ENCODE measurements at places on chromosomes 4 and X. TPM values are rescaled to one million over a fixed set of nuclear protein-coding genes. Genes with fewer than 3 reads are reported as not detected.

The PABPC4L gene
- 0.72 TPM for total RNA-seq

The PRDM5 gene
- 3.8 TPM for total RNA-seq

The EGFL6 gene
- not detected for total RNA-seq

The ZNF732 gene
- 0.36 TPM for total RNA-seq

The SRPX2 gene
- total RNA-seq, result 115 TPM

The UCHL1 gene
- 464 TPM for total RNA-seq

The TCEAL8 gene
- total RNA-seq, result 82.9 TPM

The TEC gene
- total RNA-seq, result 0.16 TPM

The C4orf36 gene
- total RNA-seq, result not detected

The POU3F4 gene
- not detected for total RNA-seq

The RPA4 gene
- total RNA-seq, result not detected

The BRS3 gene
- total RNA-seq, result not detected

The FAM199X gene
- 11.2 TPM for total RNA-seq

The ERCC6L gene
- 0.36 TPM for total RNA-seq

The SRD5A3 gene
- total RNA-seq, result 11.7 TPM

The FAM184B gene
- under 0.01 TPM for total RNA-seq

The EGF gene
- not detected for total RNA-seq

The LEF1 gene
- total RNA-seq, result not detected

The SPANXA1 gene
- not detected for total RNA-seq

The SERTM2 gene
- not detected for total RNA-seq

The MMGT1 gene
- 17.2 TPM for total RNA-seq

The EMCN gene
- total RNA-seq, result 6.7 TPM

The RAB33A gene
- 0.65 TPM for total RNA-seq

The MAGEA11 gene
- total RNA-seq, result not detected

Measured in cardiac atrium fibroblast (primary cell).